ENCODE measurements at places on chromosomes 7 and 10. TPM values are rescaled to one million over a fixed set of nuclear protein-coding genes. Genes with fewer than 3 reads are reported as not detected.

The OR2A5 gene
- not detected for total RNA-seq

DNA sequence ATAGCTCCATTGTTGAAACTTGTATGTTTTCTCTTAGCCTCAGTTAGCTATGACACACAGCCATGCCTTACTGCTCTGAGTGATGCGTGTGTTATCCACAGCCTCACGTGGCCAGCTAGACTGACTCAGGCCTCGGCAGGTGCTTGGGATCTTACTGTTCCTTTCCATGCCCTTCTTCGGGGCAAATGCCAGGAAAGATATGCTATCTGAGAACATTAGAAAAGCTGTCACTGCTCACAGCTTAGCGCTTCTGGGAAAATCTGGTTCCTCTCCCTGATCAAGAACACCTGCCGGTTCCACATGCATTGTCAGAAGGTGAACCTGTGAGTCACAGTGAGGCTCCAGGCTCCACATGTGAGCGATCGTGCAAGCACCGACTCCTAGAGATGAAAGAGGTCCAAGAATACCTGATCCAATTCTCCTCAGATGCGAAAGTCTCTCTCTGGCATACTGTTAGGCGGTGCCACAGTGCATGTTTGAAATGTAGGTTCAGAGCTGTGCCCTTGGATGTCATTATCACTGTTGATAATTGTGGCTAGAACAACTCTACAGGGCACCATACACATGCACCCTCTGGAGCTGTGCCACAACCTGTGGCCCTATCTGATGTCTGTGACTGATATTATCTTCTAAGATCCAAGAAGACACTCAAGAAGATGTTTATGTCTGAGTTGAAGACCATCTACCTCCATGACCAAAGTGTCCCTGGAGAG, 247.8 kb upstream of the IGFBP3 start:
- DNase-seq = no peak

- peak; percentile 27 for DNase-seq
These were observed 69.9 kb downstream of the ASAH2B start for GRCh38 chr10:50809596-50809995.

DNA sequence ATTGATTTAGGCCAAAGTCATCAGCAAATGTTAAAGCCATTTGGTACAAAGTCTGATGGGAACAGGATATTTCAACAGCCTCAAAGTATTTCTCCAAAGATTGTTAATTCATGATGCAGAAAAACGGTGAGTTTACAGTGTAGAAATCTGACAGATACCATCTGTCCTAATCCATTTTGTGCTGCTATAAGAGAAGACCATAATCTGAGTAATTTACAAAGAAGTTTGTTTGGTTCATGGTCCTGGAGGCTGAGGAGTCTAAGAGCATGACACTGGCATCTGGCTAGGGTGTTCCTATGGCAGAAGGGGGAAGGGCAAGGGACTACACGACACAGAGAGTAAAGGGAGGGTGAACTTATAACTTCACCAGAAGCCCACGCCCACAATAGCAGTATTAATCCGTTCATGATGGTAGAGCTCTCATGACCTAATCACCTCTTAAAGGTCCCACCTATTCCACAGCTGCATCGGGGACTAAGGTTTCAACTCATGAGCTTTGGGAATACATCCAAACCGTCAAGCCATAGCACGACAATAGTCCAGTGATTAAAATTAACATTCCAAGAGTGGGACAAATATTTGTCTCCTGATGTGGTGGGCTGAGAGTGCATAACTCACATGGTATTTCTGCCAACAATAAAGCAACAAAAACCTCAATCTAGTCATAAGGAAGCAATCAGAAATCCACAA, 298.6 kb upstream of the AKR1E2 start:
- DNase-seq = no peak

GRCh38 chr7:64098-64915, 128.1 kb upstream of the FAM20C start:
- DNase-seq = no peak

The CLRN3 gene
- total RNA-seq = not detected

DNA sequence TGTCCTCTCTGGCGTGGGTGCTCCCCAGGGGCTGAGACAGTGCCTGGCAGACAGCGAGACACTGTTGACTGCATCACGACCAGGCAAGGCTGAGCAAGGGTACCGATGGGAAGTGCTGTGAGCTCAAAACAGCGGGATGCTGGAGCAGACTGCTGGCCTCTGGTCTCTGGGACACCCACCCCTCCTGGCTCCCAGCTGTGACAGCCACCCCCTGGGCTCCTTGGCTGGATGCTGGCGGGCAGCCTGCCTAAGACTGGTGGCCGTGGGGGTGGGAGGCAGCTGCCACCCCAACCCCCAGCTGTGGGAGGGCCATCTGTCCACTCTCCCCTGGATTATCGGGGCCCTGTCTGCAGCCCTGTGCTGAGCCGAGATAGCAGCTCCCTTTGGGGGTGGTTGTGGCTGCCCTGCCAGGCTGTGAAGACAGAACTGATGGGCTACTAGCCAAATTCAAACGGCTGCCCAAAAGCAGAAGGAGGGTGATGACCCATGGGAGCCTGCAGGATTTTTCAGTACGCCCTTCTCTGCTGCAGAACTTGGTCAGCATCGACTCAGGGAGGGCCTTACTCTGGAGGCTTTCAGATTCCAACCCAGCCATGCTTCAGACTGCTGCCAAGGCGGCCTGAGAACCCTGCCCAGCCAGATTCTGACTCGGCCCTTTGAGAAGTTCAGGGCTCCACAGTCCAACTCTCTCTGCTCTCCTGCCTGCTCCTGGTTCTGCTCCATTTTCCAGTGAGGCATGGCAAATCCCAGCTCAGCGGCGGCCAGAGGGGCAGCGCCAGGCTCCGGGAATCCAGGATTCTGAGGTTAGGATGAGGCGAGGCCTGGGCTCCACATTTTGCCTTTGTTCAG, 125.3 kb downstream of the NEURL1 start:
- DNase-seq = peak; percentile 88

The AGFG2 gene
- total RNA-seq = 21.5 TPM

GRCh38 chr10:117000580-117000979, 4.4 kb downstream of the SHTN1 start:
- DNase-seq = no peak

The ODAD2 gene
- not detected for total RNA-seq

DNA sequence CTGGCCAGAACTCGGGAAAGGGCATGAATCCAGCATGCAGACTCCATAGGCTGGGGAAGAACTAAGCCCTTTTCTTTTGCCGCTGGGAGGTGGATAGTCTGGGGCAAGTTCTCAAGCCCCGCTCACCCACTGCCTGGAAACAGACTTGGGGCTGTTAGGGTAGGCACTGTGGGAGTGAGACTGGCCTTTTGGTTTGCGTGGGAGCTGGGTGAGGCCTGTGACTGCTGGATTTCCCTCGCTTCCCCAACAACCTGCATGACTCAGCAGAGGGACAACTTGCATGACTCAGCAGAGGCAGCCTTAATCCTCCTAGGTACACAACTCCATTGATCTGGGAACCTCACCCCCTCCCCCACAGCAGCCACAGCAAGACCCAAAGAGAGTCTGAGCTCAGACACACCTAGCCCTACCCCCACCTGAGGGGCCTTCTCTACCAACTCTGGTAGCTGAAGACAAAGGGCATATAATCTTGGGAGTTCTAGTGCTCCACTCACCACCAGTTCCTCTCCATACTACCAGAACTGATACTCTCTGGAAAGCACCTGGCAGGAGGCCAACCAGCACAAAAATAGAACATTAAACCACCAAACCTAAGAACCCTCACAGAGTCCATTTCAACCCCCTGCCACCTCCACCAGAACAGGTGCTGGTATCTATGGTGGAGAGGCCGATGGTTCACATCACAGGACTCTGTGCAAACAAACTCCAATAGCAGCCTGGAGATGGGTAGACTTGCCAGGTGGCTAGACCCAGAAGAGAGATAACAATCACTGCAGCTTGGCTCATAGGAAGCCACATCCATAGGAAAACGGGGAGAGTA, 81.4 kb upstream of the LAMB4 start:
- DNase-seq = peak; percentile 39

- DNase-seq = no peak
These were observed 901.8 kb upstream of the ZWINT start for GRCh38 chr10:57262892-57263291.

GRCh38 chr7:129083525-129083924, 28.6 kb upstream of the TNPO3 start:
- no peak for DNase-seq

- no peak for DNase-seq
These were observed 38.4 kb downstream of the SLK start for GRCh38 chr10:104005172-104005863.

- DNase-seq = no peak
These were observed 85.0 kb upstream of the KIF5B start for GRCh38 chr10:32141018-32141807.

The ABCB4 gene
- total RNA-seq = 4.4 TPM

The ZNF25 gene
- 16.7 TPM for total RNA-seq

- DNase-seq = no peak
These were observed 40.1 kb downstream of the LGI1 start for GRCh38 chr10:93797825-93798224.

DNA sequence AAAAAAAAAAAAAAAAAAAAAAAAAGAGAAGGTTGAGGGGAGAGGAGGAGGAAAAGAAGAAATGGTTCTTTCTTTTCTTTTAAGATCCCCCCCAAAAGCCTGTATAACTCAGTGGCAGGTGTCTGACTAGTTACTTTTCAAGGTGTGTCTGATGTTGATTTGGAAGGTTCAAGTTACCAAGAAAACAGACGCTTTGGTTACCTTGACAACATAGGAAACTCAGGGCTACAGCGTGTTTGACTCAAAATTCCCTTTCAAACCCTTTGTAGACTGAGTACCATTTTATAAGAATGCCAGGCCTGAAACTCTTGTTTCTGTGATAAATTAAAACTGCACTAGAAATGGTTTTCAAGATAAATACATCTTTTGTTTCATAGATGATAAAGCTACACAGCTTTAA, 286.8 kb downstream of the SKIDA1 start:
- no peak for DNase-seq

- no peak for DNase-seq
These were observed 167.0 kb downstream of the FANK1 start for GRCh38 chr10:126063353-126063791.

GRCh38 chr7:7491044-7491443, 44.6 kb downstream of the COL28A1 start:
- DNase-seq = no peak
